Stimulated activated CD8-positive, alpha-beta memory T cell treated with anti-CD3 and anti-CD28 coated beads, Interleukin-4, amount 100 ng/mL, for 1 hour (primary cell): ENCODE measurements at places on chromosomes 3 and 15.

- DNase-seq: no peak
Observed at GRCh38 chr3:40043444-40043755, 234.0 kb downstream of the MYRIP start.

DNA sequence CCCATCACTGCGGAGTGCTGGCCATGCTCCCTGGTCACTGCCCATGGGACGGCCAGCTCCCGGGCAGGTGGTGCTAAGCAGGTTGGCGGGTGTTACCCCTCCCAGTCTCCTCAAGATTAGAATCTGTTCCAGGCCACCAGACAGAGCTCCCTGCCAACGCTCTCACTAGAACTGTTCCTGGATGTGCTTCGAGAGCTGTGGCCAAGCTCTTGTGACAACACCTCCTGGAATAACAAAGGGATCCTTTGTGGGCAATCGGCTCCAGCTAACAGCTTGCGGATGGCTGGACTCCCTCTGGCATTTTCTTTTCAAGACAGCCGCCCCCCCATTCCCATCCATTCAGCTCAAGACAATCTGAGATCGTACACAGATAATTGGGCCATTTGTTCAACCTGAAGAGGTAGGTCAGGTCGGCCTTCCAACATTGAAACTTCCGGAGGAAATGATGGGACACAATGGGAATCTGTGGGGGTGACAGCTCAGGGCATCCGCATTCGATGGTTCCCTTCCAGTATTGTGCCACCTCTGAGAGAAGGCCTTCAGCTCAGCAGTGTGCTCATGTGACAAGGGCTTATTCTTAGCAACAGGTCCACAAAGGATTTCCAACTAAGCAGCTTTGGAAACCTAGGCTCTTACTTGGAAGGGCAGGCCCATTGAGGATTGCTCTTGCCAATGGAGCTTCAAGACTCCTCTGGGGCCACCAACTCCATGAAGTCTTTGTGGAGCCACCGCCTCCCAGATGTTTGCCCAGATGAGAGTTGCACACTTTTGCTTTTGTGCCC is 11.6 kb upstream of the EPHB3 start:
- no peak for DNase-seq

DNA sequence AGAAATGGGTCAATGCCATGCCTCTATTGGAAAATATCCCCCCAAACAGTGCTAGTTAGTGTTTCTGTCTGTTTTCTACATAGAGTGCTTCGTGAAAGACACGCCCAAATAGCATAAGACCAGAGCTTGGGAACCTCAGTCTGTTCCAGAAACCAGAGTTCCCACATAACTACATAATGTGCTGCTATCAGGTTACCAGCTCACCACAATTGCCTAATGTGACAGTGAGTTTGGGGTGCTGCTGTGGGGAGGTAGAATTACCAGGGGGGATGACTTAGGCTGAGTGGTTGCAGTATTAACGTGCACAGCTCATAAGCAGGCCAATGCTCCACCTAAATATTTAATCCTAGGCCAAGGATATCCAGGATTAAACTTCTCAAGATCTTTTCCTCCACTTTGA is 39.2 kb downstream of the DUT start:
- DNase-seq: no peak

- no peak for DNase-seq
Observed at GRCh38 chr15:56816781-56817180, 83.5 kb upstream of the ZNF280D start.

GRCh38 chr15:64072812-64073211 is 20.8 kb downstream of the CIAO2A start:
- DNase-seq: no peak

- no peak for DNase-seq
Observed at GRCh38 chr3:59264366-59264765, 214.5 kb upstream of the CFAP20DC start.

GRCh38 chr3:44021651-44022594 is 219.8 kb upstream of the TOPAZ1 start:
- no peak for DNase-seq

GRCh38 chr15:34514251-34514670 is 69.2 kb downstream of the GOLGA8B start:
- no peak for DNase-seq

- DNase-seq: no peak
Observed at GRCh38 chr3:126422571-126423091, 27.9 kb downstream of the CFAP100 start.

DNA sequence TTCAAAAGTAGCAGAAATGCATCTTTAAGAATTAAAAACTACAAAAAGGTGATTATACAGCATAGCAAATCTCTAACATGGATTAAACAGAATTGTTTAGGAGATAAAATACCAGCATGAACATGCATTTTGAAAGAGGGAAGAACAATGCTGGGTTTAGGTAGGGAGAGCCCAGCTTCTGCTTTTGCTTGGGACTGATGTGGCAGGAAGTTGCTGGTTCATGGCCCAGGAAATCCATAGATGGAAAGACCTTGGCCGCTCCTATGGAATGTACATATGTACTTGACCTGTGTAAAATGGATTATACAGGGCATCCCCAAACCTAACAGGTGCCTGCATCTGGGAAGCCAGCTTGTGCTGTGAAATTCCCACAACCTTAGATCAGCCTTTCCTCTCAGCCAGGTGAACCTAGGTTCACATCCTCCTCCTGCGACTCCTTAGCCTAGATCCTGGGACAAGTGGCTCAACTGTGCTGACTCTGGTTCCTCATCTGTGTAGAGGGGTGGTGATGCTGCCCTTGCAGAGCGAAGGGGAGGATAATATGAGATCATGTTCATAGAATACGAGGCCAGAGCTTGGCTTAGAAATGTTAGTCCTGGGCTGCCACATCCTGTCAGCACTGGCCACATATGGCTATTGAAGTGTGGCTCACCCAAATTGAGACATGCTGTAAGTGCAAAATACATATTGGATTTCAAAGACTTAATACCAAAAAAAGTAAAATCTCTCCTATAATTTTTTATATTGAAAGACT is 47.0 kb upstream of the PLXNA1 start:
- no peak for DNase-seq

- DNase-seq: no peak
Observed at GRCh38 chr3:152243721-152244516, 24.8 kb upstream of the MBNL1 start.

DNA sequence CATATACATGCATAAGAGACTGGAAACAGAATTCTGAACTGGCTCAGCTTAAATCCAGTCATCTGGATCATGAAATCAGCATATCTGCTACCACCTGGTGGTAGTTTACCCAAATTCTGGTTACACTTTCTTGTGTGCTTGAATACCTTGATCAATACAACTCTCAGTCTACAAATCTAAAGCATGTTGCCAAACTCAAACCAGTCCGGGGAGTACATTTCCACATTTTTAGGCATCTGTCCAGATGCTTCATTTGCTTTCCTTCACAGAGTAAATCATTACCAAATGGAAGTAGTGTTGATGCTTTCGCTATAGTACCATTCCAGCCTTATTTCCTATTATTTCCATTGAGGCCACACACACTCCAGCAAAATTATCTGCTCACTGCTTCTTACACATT is 126.4 kb downstream of the P2RY1 start:
- DNase-seq: no peak

GRCh38 chr3:68793759-68794701 is 138.3 kb downstream of the TAFA4 start:
- no peak for DNase-seq

DNA sequence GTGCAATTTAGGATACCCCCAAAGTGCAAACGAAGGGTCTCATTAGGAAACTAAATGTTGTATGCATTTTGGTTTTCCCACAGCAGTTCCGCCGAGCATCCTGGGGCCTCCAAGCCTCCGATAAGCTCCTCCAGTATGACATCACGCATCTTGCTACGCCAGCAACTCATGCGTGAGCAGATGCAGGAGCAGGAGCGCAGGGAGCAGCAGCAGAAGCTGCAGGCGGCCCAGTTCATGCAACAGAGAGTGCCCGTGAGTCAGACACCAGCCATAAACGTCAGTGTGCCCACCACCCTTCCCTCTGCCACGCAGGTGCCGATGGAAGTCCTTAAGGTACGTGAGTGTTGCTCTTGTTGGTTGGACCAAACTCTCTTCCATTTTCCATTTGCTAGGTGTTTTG is 120.5 kb upstream of the SAMMSON start:
- no peak for DNase-seq

GRCh38 chr15:70376031-70376928 is 278.6 kb upstream of the TLE3 start:
- DNase-seq: no peak

GRCh38 chr15:75733761-75734651 is 21.4 kb upstream of the CSPG4 start:
- DNase-seq: no peak
